ENCODE measurements at places on chromosomes 2 and 18. TPM values are rescaled to one million over a fixed set of nuclear protein-coding genes. Genes with fewer than 3 reads are reported as not detected.
A peak's percentile ranks its signal among the peaks of the same experiment; 100 is the strongest.

The CIB4 gene
- not detected for total RNA-seq

The RTP5 gene
- total RNA-seq = not detected

The EPB41L3 gene
- 39.5 TPM for total RNA-seq

The CPS1 gene
- 17.9 TPM for total RNA-seq

- no peak for DNase-seq
Observed at GRCh38 chr2:10757814-10758286, 36.4 kb downstream of the ATP6V1C2 start.

GRCh38 chr2:159456500-159457426 is 159.6 kb downstream of the BAZ2B start:
- DNase-seq = no peak

DNA sequence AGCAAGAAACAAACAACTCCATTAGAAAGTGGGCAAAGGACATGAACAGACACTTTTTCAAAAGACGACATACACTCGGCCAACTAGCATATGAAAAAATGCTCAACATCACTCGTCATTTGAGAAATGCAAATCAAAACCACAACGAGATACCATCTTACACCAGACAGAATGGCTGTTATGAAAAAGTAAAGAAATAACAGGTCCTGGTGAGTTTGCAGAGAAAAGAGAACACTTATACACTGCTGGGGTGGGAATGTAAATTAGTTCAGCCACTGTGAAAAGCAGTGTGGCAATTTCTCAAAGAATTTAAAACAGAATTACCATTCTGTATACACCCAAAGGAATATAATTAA is 130.5 kb downstream of the PLCL1 start:
- DNase-seq = no peak

DNA sequence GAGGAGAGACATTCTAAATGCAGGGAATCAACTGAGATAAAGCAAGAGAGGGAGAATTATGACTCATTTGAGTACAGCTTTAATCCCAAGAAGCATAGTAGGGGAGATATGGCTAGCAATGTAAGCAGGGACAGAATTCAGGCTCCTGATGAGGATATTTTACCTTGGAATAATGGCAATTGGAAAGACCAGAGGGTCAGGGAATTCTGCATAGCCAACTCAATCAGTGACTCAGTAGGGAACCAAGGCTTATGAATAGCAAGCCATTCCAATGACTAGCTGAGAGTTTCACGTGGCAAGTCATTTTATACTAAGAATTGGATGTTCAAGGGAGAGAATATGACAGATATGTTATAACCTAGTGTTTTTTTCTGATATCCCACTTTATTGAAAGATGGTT is 563.8 kb upstream of the NETO1 start:
- no peak for DNase-seq

DNA sequence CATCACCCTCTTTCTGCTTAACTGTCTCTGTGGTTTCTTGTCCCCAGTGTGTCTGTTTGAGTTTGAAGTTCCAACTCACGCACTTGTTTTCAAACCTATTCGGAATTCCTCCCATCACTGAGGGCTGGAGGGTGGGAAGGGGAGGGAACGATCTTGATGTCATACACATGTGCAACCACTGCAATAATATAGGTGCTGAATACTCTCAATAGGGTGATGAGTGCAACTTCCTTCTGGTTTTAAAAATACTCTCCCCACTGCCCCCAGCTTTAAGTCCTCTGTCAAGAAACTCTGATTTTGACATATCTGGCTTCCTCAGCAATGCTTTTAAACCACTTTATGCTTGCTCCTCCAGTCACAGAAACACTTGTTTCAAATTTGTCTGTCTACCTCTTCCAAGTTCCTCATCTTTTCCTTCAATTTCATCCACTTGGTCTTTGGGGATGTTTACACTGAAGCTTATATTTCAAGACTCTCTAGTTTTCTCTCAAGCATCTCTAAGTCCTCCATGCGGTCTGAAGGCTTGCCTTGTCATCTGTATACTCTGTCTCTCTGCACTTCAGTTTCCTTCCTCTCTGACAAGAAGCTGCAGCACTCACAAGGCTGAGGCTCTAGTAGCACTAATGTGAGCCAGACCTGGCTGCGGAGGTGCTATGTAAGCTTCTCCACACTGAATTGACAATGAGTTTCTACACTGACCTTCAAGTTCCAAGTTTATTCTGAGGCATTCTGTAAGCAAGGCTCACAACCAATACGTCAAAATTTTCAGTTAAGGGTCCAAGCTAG is 422.3 kb downstream of the ZEB2 start:
- no peak for DNase-seq

GRCh38 chr2:80476535-80477117 is 172.1 kb upstream of the LRRTM1 start:
- no peak for DNase-seq

DNA sequence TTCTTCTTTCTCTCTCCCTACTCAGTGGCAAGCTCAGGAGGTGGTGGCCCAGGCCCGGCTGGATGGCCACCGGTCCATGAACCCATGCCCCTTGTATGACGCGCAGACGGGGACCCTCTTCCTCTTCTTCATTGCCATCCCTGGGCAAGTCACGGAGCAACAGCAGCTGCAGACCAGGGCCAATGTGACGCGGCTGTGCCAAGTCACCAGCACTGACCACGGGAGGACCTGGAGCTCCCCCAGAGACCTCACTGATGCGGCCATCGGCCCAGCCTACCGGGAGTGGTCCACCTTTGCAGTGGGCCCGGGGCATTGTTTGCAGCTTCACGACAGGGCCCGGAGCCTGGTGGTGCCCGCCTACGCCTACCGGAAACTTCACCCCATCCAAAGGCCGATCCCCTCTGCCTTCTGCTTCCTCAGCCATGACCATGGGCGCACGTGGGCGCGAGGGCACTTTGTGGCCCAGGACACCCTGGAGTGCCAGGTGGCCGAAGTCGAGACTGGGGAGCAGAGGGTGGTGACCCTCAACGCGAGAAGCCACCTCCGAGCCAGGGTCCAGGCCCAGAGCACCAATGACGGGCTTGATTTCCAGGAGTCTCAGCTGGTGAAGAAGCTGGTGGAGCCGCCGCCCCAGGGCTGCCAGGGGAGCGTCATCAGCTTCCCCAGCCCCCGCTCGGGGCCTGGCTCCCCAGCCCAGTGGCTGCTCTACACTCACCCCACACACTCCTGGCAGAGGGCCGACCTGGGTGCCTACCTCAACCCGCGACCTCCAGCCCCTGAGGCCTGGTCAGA is 1.8 kb downstream of the NEU2 start:
- DNase-seq = no peak

DNA sequence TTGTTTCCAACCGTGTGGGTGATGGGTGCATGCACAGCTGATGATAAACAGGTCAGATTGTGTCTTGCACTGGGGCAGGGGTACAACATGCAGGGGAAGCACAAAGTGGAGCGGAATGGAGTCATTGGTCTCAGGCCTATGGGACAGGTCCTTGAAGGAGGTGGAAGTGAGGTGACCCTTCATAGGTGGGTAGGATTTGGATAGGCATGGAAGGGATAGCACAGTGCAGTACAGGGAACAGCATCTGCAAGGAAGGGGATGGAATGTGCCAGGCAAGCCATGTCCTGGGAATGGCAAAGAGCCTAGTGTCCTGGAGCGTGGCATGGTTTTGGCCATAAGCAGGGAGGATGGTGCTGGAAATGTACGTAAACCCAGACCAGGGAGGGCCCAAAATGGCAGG is 143.9 kb downstream of the CAPN13 start:
- DNase-seq = no peak

DNA sequence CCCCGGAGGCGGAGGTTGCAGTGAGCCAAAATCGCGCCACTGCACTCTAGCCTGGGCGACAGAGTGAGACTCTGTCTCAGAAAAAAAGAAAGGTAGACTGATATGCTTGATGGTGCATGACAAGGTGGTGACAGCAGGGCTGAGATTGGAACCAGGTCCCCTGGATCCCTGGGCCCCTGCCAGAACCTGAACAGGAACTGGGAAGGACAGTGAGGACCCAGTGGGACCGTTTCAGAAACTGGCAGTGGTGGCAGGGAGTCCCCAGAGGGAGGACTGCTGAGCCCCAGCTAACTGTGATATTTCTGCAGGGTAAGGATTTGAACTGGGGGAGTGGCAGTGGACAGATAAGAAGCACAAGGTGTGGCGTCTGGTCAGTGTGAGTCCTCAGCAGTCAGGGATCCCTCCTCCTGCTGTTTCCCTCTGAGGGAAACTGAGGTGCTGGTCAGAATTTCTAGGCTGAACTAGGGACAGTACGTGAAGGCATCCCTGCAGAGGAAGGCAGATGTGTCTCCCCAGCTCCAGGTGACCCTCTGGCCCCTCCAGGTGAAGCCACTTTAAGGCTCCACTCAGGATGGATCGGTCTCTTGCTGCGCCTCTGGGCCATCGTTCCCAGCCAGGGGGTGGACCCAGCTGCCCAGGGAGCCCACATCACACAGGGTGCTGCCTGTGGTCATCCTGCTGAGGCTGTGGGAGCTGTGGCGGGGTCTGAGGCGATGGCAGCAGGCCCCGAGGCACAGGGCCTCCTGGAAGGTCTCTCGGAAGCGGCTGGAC is 5.6 kb downstream of the NMUR1 start:
- DNase-seq = no peak

GRCh38 chr2:64760128-64760527 is 106.4 kb upstream of the SERTAD2 start:
- DNase-seq = no peak

DNA sequence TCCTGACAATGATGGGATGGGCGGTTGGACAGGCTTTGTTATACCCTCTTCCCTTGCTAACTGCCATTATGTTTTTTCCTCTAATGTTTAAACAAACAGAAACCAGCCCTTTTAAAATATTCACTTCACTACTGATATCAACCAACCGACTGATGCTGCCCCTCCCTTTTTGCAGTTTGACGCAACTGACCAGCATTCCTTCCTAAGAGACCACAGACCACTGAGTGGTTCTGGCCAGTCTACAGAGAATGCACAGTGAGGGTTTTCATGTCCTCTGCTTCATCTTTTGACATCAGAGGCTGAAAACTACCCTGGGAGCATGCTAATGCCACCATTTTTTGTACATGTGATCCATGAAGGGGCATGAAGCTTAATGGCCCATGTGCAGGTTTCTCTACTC is 85.3 kb downstream of the CYP26B1 start:
- no peak for DNase-seq

DNA sequence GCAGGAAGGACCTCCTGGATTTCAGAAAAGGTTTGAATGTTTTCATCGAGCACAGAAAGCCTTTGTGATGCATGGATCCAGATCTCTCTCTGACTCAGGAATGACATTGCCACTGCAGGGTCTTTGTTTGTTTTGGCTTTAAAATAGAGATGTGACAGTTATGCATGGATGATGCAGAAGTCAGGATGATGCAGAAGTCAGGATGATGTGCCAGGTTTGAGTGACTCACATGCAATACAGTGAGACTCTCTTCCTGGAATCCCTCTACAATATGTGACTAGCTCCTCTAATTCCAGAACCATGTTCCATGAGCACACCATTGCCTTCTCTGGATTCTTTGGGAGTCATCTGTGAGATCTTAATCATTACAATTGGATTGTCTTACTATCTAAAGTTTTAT is 177.9 kb upstream of the RAB6C start:
- DNase-seq = peak; percentile 57

DNA sequence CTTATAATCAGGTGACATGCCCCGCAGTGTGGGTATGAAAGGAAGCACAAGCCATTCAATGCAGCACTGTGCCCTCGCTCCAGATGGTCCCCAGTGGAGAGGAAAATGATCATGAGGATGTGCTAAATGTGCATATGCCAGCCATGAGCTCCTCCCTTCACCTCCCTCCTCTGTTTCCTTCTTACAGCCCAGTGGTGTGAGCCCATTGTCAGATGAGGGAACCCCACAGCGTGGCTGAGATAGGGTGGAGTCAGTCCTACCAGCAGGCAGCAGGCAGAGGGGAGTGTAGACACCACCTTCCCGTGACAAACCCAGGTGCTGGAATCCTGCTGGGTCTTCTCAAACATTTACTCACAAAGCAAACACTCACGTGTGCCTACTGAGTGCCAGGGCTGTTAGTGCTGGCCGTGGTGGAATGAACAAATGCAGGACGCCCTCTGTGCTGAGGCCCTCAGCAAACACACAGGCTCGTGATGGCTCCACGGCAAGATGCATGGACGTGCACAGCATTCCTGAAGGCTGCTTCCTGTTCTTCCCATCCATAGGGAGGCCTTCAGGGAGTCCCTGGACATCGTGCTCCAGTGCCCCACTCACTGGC is 181.7 kb upstream of the TPO start:
- peak; percentile 24 for DNase-seq

- peak; percentile 48 for DNase-seq
Observed at GRCh38 chr18:49177812-49178211, 227.0 kb upstream of the SMAD7 start.

Data from PC-3 (cell line).